AG09309 (cell line): ENCODE measurements at places on chromosomes 11 and 22.

DNA sequence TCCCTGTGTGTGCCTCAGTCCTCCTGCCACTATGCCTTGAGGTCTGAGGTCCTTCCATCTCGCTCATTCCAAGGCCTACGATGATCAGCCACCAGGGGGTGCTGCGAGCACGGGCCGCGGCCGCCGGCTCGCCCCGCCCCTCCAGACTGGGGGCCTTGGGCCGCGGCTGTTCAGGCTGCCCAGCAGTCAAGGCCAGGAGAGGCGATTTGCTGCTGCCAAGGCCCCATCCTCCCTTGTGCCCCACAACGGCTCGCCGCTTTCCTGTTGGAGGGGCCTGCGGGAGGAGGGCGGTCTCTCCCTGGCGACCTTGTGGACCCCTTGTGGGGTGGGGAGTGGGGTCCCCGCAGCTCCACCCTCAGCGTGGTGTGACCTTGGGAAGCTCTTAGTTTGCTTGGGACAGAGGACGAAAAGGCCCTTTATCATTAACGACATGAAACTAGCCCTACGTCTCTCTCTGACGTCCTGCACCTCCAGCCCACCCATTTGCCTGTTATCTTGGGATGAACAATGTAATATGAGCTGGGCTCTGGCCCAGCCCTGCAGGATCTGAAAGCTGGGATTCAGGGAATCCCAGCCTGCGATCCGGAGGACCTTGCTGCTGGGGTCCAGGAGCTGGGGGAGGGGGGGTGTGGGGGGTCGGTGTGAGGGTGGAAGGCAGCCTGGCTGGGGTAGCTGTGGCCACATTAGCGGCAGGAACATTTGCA lies 5.3 kb upstream of the GALR3 start:
- DNase-seq = no peak

DNA sequence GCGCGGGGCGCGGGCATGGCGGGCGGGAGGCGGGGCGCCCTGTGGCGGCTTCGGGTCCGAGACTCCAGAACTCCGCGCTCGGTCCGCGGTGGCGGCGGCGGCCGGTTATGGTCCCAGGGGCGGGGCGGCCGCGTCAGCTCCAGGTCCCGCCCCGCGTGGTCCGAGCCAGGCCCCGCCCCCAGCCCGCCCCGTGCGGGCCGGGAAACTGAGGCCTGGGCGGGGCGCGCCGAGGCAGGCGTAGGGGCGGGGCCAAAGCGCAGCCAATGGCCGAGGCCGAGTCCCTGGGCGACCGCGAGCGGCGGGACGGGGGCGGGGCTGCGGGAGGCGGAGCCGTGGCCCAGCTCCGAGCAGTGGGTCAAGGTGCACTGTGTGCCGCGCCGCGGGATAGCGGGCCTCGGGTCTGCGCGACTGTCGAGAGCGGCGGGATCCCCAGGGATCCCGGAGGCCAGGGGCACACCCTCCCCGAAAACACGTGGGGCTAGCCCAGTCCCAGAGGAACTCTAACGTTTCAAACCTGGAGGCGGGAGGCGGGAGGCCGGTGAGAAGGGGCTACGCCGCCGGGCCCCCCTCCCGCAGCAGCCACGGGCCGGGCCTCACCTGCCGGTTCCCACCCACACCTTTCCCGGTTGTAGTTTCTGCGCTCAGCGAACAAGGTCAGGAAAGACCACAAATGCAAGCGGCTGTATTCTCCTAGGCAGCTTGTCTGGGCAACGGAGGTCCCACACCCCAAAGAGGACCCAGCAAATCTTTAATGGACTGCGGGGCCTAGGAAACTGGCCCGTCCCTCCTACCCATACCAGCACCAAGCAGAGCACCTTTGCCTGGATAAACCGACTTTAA lies at the start of gene SLC25A1:
TSS of gene SLC25A1 (minus strand) at position 80 of the 840 bp plus-strand sequence. CDS start at position 17, 63 bp downstream.
- DNase-seq = peak; percentile 32

DNA sequence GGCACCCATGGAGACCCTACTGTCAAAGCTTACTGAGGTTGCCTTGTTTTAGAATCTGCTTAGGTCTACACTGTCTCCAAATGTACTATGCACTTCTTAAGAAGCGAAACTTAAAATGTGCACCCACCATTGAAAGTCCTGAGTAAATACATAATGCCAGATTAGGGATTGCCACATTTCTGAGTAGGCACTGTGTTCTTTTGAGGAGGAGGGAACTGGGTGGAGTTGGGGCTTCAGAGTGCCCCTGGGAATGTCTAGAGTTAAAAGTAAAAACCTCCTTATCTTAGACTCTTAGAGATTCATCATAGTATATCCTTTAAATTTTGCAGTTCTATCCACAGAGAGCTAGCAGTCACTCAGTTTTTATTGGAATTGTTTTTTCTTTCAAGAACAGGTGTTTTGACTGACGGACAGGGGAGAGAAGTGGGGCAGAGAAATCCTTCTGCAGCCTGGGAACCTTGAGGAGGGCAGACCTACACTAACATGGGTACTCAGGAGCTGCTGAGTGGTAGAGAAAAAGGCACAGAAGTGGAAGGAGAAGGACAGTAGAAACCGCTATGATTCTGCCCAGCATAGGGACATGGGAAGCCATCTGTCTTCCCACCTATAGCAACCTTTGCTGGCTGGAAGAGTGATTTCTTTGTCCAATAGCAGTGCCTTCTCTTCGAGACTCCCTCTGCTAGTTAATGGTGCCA lies 33.4 kb upstream of the MICAL2 start:
- DNase-seq = no peak

DNA sequence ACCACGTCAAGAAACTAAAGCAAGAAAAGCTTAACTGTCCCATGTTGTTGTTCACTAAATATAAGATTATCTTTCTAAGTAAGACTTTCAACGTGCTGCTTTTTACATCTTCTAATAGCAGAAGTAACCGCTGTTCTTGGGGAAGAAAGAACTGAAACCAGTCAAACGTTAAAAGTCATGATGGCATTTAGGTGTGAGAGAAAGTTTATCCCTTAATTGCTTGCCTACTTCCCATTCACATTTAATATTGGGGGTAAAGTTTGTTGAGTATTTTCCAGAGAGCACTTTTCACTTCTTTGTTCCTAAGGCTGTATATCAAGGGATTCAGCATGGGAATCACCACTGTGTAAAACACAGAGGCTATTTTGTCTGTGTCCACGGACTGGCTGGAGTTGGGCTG lies 970 bp downstream of the OR5B21 start:
- no peak for DNase-seq

DNA sequence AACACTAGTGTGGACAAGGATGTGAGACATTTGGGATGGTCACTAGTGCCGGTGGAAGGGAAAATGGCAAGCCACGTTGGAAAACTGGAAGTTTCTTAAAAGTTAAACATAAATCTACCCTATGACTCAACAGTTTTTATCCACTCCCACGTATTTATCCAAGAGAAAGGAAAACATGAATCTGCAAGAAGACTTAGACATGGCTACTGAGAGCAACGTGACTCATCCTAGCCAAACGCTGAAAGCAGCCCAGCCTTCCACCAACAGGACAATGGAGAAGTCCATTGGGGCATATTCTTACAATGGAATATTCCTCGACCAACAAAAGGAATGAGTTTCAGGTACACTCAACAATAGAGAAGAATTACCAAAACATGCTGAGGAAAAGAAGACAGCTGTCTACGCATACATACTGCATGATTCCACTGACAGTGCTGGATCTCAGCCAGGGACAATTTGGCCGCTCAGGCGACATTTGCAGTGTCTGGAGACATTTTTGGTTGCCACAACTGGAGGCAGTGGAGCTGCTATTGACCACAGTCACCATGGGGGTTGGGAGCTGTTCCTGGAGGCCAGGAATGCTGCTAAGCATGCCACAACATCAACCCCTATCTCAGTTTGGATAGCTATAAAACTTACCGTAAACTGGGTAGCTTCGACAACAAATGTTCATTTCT lies 21.2 kb downstream of the SYT13 start:
- DNase-seq = peak; percentile 64

- DNase-seq = no peak
Observed at GRCh38 chr11:107545101-107545514, 20.4 kb downstream of the ALKBH8 start.

- no peak for DNase-seq
Observed at GRCh38 chr11:105903113-105903512, 118.9 kb downstream of the MSANTD4 start.

- DNase-seq = no peak
Observed at GRCh38 chr11:131815590-131815989, 445.2 kb downstream of the NTM start.

DNA sequence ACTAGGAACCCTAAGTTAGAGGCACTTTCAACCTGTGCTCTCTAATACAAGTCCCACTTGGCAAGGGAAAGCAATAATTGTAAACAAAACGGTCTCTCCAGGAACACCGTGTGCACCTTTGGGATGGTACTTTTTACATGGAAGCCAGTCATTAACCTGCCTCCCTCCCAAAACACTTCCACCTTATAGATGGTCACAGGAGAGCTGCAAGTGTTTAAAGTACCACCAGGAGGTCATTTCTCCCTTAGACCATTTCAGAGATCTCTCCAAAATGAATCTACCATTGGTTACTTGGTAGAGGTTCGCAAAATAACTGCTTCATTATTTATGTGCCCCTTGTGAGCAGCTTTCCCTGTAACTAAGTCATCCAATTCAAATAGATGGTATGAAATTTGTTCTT lies 375.3 kb downstream of the DYNC2H1 start:
- no peak for DNase-seq

- DNase-seq = no peak
Observed at GRCh38 chr11:83054001-83054400, 17.7 kb downstream of the RAB30 start.

DNA sequence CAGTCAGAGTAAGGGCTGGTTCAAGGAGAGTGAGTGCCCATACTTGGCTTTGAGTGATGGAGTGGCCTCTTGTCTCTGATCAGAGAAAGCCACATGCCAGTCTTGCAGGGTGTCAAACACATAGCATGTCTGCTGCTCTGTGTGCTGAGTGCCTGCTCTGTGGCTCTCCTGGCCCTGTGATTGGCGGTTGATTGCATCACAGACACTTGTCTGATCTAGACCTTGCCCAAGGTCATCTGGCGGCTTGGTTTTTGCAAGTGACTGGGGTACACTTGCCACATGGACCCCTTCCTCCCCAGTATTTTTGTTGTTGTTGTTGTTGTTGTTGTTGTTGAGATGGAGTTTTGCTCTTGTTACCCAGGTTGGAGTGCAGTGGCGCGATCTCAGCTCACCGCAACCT lies 10.3 kb downstream of the OSBP2 start:
- no peak for DNase-seq

DNA sequence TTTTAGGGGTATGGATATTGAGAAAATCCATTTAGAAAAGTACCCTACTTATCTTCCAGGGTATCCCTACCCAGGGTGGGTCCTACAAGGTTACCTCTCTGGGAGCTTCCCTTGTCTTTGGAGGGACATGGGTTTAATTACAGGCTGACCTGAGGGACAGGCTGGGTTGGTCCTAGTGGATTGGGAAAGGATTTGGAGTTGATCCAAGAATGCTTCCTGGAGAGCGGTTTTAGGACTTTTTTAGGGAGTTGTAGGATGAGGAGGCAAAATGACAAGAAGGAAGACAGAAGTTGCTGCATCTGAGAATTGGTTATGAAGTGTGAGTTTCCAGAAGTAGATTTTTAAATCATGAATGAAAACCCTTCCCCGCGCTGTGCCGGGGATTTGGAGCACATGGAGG lies 61.8 kb upstream of the CRTAM start:
- no peak for DNase-seq

DNA sequence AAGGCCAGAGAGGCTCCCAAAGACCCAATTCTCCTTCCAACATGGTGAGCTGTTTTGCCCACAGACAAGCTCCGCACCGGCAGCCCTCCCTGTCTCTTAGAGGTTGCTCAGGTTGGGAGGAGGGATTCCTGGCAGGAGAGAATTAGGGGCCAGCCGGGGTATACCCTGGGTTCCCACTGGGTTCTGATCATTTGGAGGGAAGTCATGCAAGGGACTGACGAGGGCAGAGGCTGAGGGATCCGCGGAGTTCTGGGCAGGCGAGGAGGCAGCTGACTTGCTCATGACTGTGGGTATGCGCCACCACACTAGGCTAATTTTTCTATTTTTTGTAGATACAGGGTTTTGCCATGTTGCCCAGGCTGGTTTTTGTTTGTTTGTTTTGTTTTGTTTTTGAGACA lies 4.6 kb downstream of the ST3GAL4 start:
- DNase-seq = no peak

DNA sequence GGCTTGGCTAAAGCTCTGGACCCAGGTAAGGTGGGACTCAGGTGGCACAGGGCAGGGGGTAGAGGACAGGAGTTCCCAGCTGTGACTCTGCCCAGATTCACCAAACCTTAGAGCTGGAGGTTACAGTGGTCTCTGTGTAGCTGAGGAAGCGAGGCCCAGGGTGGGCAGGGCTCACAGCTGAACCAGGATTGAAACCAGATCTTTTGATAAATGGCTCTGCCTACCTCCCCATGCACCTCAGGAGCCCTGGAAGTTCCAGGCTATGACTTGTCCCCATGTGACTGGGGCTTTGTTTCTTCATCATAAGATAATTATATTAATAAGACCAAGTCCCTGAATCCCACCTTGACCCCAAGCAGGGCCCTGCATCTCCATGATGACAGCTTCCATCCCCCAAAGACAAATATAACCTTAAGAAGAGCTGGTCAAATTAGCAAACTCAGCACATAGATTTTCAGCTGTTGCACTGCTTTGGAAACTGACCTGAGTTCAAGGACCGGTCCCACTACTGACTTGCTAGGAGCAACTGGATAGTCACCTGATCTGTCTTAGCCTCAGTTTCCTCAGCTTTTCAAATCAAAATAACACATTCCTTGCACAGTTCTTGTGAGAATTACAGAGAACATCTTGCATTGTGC lies 21.3 kb upstream of the TSKU start:
- no peak for DNase-seq

DNA sequence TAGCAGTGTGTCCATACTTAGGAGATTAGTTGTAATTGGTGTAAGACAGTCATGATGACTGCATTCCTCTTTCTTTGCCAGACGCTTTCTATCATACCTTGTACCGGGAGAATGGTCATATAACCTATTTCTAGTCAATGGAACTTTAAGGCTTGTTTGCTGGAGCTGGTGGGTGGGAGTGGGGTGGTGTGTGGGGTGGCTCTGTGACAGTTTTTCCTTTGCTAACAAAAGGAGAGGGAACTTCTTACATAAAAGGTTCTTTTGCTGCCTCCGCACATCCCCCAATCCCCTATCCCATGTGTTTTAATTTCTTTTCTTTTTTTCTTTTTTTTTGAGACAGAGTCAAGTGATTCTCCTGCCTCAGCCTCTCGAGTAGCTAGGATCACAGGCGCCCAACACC lies 9.8 kb upstream of the NUCB2 start:
- no peak for DNase-seq

GRCh38 chr22:44344407-44344806 lies 31.7 kb upstream of the SHISAL1 start:
- DNase-seq = no peak

- DNase-seq = no peak
Observed at GRCh38 chr22:23182309-23183060, 2.2 kb downstream of the BCR start.

DNA sequence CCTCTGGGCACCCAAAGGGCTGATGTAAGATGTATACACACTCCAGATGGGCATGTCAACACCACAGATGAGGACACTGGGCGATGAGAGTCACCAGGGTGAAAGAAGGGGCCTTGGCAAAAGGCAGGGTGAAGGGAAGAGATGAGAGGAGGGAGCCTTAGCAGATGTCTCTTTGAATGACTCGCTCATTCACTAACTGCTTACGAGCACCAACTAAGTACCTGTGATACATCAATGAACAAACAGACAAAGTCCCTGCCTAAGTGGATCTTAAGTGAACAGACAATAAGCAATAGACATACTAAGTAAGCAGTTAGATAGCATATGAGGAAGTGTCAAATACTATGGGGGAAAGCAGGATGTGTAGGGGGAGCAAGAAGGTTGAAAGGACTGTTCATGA lies 7.5 kb downstream of the ME3 start:
- no peak for DNase-seq
